ENCODE measurements at places on chromosomes 5 and 9.
A peak's percentile ranks its signal among the peaks of the same experiment; 100 is the strongest.

GRCh38 chr5:31855134-31856040, 216.5 kb downstream of the PDZD2 start:
- DNase-seq: no peak

GRCh38 chr5:143793249-143793648, 18.7 kb upstream of the HMHB1 start:
- DNase-seq: no peak

- peak; percentile 87 for DNase-seq
Observed at GRCh38 chr9:121362813-121363621, 7.0 kb downstream of the STOM start.

GRCh38 chr9:37562826-37563225, 13.4 kb downstream of the FBXO10 start:
- DNase-seq: no peak

- peak; percentile 48 for DNase-seq
Observed at GRCh38 chr9:17531642-17532254, 47.1 kb upstream of the SH3GL2 start.

DNA sequence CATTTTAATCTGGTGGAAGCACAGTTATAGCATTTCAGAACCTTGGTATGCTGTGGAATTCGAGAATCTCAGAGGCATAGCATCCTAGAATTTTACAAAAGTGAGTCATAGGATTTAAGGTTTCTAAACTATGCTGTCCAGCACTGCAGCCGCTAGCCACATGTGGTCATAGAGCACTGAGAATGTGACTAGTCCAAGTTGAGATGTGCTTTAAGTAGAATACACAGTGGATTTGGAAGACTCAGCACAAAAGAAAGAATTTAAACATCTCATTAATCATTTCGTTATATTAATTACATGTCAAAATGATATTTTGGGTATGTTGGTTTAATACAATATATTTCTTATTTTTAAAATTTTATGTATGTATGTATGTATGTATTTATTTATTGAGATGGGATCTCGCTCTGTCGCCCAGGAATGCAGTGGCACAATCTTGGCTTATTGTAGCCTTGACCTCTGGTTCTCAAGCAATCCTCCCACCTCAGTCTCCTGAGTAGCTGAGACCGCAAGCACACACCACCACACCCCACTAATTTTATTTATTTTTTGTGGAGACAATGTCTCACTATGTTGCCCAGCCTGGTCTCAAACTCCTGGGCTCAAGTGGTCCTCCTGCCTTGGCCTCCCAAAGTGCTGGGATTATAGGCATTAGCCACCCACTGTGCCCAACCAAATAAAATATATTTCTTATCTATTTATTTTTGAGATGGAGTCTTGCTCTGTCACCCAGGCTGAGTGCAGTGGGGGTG, 20.4 kb upstream of the RPS14 start:
- DNase-seq: peak; percentile 87

DNA sequence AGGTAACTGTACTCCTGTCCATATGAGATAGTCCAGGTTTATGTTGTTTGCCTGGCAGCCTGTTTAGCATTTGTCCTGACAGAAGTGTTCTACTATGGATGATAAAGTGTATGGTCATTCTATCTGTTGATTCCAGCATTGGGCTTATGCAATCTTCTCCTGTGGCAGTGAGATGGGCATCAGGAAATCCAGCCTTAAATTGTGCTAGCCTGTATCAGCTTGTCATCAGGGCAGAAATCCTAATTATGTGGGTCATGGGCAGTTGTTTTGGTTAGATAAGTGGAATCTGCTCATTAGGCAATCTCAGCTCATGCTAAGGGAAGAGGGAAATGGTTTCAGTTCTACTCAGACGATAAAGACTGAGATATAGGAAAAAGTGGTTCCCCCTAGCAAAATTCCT, 247.4 kb upstream of the CHD1 start:
- no peak for DNase-seq

GRCh38 chr9:91837981-91838731, 111.9 kb downstream of the ROR2 start:
- DNase-seq: no peak

GRCh38 chr5:159543326-159543725, 213.0 kb upstream of the IL12B start:
- DNase-seq: no peak

DNA sequence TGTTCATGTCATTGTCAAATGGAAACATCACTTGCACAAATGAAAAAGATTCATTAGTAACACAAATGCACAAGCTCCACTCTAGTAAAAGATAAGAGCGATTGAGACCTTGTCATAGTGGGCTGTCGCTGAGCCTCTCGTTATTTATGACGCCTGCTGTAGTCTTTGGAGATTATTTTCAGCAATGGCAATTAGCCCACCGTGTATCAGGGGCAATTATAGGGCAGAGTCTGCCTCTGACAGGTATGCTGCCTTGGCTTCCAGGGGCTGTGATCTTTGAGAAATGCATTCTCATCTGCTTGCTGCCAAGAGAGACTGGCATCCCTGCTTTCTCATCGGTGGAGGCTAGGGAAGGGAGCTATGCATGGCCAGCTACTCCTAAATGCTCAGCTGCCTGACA, 426.8 kb upstream of the CLINT1 start:
- no peak for DNase-seq

- no peak for DNase-seq
Observed at GRCh38 chr9:26369093-26369492, 523.5 kb downstream of the CAAP1 start.

DNA sequence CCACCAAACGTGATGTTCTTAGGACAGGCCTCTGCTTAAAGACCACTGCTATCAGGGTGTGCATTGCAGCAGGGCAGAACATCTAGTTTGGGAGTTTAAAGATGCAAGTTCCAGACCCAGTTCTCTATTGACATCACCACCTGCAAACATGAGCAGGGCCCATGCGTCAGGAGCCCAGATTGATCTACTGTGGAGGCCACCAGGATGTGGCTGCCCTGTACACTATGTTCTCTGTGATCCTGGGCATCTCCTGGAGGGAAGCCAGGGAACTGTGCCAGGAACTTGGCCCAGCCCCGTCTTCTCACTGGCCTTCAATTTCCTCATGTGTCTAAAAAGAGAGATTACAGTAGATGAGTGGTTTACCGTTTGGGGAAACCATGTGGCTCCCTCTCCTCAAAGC, 87.1 kb downstream of the PDE6A start:
- DNase-seq: no peak

GRCh38 chr5:149367249-149367971, 9.6 kb downstream of the PCYOX1L start:
- DNase-seq: peak; percentile 72

DNA sequence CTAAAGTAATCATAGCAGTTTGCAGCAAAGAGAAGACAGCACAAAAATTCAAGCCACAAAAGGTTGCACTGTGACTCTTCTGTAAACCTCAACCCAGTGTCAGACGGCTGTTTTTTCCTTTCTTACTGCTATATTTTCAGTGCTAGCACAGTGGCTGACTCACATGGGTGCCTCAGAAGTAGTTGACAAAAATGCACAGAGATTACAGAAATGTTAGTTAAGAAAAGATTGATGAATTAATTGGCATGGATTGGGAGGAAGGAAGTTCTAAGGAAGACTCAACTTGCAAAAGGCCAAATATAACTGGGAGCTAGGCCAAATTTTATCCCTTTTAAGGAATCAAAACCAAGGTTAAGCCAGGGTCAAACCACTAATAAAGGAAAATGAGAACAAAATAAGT, 43.7 kb upstream of the ITGA1 start:
- peak; percentile 26 for DNase-seq

- no peak for DNase-seq
Observed at GRCh38 chr5:59169768-59170150, 586.9 kb downstream of the RAB3C start.

- peak; percentile 52 for DNase-seq
Observed at GRCh38 chr9:35954942-35955546, 2.9 kb downstream of the OR2S2 start.

DNA sequence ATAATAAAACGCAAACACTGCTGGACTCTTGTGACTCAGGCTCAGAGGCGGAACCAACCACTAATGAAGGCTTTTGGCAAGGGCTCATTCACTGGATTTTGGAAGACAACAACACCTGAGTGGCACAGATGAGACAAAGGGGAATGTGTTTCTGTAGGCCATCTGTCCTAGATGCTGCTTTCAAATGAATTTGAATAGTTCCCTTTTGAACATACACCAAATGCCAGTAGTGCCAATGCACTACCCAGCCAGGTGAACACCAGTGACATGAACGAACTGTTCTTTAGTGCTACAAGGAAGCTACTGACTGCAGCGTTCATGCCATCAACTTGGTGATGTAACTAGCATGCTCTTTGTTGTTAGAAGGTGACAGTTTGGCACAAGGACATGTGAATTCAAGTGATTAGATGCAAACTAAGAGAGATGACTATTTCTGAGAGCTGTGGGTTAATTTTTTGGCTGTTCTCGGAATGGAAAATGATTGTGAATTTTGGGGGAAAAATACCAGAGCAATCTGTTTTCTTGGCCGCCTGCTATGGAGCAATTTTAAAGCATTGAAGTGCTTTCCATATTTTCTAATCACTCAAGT, 173.7 kb downstream of the SLC24A2 start:
- DNase-seq: no peak

DNA sequence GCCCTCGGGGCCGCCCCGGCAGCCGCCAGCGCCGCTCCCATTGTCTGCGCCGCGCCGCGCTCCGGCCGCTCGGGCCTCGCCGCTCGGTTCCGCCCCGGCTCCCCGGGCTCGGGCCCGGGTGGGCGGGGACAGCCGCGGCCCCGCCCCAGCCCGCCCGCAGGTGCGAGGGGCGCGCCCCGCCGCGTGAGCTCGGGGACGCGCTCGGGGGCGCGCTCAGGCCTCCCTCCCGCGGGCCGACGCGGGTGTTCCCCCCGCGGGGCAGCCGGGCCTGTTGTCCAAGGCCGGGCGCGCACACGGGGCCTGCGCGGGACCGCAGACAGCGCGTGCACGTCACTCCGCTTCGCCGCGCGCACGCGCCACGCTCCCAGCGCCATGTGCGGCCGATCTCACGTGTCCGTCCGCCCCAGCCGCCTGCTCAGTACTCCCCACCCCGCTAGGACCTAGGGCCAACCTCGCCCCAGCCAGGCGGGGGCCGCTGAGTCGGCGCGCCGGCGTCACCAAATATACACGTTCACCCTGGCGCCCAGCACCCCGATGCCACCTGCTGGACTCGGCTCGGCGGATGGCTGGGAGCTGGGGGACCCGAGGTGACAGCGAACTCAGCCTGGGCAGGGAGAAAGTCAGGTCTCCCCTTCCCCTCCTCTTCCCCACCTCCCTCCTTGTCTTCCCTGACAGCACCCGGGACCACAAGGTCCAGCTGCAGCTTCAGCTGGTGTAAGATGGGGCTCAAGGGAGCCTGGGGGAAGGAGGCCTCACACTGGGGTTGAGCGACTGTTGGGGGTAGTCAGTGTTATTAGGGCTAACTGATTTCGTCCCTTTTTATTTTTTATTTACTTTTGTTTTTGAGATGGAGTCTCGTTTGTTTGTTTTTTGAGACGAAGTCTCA, 14.3 kb downstream of the GBGT1 start:
- DNase-seq: peak; percentile 74

- DNase-seq: no peak
Observed at GRCh38 chr5:7494481-7495130, 98.7 kb downstream of the ADCY2 start.

GRCh38 chr5:154049636-154050035, 10.9 kb downstream of the MFAP3 start:
- DNase-seq: no peak

DNA sequence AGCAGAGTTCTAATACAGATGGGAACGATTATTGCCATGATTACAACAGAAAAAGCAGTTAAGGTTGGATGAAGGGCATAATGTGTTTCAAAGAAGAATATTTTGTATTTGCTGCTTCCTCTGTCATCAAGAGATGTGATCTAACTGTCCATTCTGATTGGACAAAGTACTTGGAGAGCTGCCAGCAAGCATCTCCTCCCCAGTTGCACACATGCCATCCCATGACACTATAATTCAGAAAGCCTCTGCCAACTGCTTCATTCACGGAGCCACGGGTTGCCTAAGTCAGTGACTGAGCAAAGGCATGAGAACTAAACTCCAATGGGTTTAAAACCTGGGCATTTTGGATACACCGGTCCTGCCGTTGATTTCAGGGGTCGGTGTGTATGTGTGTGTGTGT, 253.8 kb downstream of the CRB2 start:
- no peak for DNase-seq

- DNase-seq: no peak
Observed at GRCh38 chr9:71916834-71917534, 5.5 kb downstream of the C9orf85 start.

DNA sequence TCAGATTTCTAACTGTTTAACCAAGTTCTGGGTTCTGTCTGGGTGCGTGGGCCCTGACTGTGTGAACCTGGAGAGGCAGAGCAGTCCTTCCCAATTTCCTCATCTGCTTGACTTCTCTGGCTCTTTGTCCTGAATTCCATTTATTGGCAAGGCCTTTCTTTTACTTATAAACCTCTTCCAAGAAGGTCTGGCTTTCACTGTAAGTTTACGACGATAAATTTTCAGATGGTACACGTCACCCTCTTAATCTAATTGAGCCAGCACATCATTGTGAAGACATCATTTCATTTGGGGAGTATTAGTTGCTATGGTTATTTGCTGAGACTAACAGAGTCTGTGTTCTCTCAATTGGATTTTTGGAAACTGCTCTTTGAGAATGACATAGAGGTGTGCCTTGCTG, 92.4 kb downstream of the ARHGAP26 start:
- DNase-seq: no peak

DNA sequence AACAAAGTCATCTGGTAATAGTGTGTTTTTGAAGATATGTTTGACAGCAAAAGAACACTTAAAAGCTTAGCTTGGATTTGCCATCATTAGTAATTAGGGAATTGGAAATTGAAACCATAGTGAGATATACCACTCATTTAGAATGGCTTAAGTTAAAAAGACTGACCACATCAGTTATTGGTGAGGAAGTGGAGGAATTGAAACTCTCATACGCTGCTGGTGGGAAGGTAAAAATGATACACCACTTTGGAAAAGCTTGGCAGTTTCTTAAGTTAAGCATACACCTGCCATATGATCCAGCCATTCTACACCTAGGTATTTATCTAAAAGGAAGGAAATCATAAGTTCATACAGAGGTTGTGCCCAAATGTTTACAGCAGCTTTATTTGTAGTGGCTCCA, 213.2 kb downstream of the TRIO start:
- no peak for DNase-seq

GRCh38 chr5:143212261-143212660, 191.2 kb downstream of the NR3C1 start:
- DNase-seq: no peak

GRCh38 chr9:121390372-121390771, 20.3 kb upstream of the STOM start:
- DNase-seq: no peak

DNA sequence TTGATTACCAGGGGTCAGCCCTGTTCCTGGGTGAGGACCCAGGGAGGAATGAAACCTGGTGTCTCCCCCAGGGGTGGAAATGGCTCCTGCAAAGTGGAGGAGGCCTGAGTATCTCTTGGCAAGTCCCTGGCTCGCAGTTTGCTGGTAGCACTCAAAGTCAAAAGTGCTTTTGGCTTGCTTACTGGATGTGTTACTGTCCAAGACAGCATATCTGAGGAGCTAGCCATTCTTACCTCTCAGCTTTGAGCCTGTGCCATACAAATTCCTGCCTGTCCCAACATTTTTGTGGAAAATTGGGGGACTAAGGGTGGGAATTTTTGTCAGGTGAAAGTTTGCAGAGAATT, 9.9 kb downstream of the ZNF618 start:
- no peak for DNase-seq

GRCh38 chr9:136403915-136404800, 4.2 kb upstream of the SNAPC4 start:
- DNase-seq: no peak

GRCh38 chr9:4167728-4168127, 132.1 kb downstream of the GLIS3 start:
- no peak for DNase-seq

GRCh38 chr5:57509501-57510260, 27.1 kb upstream of the ACTBL2 start:
- no peak for DNase-seq

GRCh38 chr9:36136272-36136893, at the start of gene GLIPR2:
Gene GLIPR2 (plus strand): TSS chr9:36136733. CDS start chr9:36136779, 46 bp downstream.
- no peak for DNase-seq
